ENCODE measurements at places on chromosomes 12 and 14. TPM values are rescaled to one million over a fixed set of nuclear protein-coding genes. Genes with fewer than 3 reads are reported as not detected.

DNA sequence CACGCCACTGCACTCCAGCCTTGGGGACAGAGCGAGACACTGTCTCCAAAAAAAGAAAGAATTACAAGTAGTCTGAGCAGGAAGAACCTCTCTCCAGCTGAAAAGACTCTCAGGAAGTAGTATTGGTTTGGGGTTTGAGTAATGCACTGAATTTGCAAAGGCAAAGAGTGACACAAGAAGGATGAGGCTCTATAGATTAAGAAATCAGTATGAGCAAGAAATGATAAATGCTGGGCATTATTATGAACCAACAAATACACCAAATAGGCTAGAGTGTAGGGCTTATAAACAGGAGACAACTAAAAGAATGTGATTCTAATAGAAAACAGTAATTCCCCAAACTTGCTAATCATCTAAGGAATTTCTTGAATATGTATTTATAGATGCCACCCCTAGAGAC, 2.6 kb upstream of the SLC35E3 start:
- peaks cover 4% of the 10 kb centered on the region for H3K4me1 ChIP-seq
- DNase-seq, result no peak
- no peaks in the 10 kb centered on the region for H3K27me3 ChIP-seq
- H3K36me3 ChIP-seq, result no peaks in the 10 kb centered on the region
- no peak overlapping the region for H3K4me3 ChIP-seq

DNA sequence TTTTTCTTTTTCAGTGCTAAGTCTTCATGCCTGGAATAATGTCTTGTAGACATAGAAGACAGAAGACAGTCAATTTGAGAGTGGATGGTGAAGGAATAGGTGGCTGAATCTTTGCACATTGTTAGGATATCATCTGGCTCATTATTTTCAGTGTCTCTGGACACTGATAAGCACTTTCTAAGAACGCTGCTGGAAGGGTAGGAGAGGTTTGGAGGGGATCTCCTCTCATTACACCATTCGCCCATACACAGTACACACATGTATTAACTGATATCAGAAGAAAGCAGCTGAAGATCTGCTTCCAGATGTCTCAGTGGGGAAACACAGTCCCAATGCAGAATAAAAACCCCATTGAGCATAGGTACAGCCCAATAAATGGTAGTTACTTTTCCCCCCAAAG, 461.1 kb upstream of the DCN start:
- H3K36me3 ChIP-seq, result no peaks in the 10 kb centered on the region
- no peak for DNase-seq
- no peaks in the 10 kb centered on the region for H3K27me3 ChIP-seq
- no peak overlapping the region for H3K4me3 ChIP-seq

DNA sequence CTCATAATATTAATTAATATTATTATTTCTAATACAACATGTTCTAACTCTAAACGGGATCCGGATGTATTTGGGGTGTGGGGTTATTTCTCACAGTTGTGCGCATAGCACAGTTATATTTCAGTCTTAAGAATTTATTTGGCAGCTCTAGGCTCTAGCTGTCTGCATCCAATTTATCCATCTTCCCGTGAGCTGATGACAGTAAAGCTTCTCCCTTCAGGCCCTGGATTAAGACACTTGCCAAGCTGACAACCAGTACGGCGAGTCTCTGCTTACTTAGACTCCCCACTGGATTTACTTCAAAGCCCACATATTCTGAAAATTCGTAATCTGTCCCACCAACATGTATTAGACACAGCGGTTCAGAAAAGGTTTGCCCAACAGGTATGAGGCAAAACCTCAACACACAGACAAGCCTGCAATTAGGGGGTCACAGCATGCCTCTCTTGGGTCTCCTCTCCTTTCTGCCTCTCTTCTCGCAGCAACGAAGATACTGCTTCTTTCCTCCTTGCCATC, 232.9 kb upstream of the TMTC1 start:
- no peaks in the 10 kb centered on the region for H3K27me3 ChIP-seq
- no peaks in the 10 kb centered on the region for H3K36me3 ChIP-seq
- DNase-seq, result no peak
- no peaks in the 10 kb centered on the region for H3K4me1 ChIP-seq
- no peak overlapping the region for H3K27ac ChIP-seq

- no peak overlapping the region for H3K4me3 ChIP-seq
- no peak overlapping the region for H3K27ac ChIP-seq
- no peaks in the 10 kb centered on the region for H3K4me1 ChIP-seq
- no peaks in the 10 kb centered on the region for H3K36me3 ChIP-seq
Measured at GRCh38 chr12:89838833-89839232, 130.2 kb upstream of the ATP2B1 start.

DNA sequence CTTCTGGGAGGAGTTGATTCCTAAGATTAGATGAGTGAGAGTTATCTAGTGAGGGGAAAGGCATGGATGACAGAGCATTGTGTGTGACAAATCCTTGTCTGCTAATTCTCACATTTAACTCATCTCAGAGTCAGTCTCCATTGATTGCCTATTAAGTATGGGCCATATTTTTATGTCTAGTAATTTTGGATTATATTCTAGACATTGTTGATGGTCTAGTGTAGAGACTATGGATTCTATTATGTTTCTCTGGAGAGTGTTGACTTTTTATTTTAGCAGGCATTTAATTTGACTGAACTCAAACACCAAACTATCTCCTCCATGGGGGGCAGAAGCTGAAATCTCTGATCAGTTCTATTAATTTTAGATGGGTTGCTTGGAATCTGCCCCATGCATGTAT, 114.4 kb downstream of the CACNA1C start:
- no peak for DNase-seq
- no peaks in the 10 kb centered on the region for H3K36me3 ChIP-seq
- H3K4me3 ChIP-seq, result no peak overlapping the region

DNA sequence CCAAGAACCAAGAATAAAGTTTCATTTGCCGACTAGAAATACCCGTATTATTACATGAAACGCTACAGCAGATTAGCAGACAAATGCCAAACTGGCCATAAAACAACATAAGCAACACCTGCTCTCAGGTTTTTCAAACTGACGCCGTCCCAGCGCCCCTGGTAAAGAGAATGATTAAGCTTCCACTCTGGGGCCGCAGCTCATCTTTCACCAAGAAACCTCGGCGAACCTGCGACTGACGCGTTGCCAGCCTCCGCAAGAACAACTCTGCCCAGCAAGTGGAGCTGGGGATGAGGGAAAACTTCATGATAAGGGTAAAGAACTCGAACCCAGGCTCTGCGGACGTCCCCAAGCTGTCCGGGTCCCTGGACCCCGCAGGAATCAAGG, 530 bp downstream of the ARL1 start:
- no peaks in the 10 kb centered on the region for H3K27me3 ChIP-seq
- peaks cover 9% of the 10 kb centered on the region for H3K4me1 ChIP-seq
- peak; percentile 20 for DNase-seq
- H3K27ac ChIP-seq, result peak overlapping the region; percentile 94
- H3K36me3 ChIP-seq, result no peaks in the 10 kb centered on the region

DNA sequence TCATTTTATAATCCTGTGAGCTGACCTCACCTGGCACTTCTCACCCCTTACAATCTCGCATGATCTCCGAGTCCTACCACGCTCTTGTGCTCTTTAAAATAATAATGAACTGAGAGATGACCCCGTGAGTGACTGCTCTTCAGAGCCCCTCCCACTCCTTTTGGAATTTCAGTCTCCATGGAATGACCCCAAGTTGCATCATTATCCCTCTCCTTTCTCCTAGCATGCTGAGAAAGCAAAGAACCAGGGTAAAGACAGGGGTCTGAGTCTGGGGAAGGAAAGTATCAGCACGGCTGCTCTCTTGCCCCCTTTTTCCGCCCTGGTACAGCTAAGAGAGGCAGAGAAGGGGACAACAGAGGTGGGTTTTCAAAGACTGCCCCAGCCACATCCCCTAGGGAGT, 178.3 kb upstream of the PLEKHA5 start:
- H3K4me1 ChIP-seq, result no peaks in the 10 kb centered on the region
- no peak for DNase-seq
- no peaks in the 10 kb centered on the region for H3K27me3 ChIP-seq
- no peaks in the 10 kb centered on the region for H3K36me3 ChIP-seq
- no peak overlapping the region for H3K27ac ChIP-seq

DNA sequence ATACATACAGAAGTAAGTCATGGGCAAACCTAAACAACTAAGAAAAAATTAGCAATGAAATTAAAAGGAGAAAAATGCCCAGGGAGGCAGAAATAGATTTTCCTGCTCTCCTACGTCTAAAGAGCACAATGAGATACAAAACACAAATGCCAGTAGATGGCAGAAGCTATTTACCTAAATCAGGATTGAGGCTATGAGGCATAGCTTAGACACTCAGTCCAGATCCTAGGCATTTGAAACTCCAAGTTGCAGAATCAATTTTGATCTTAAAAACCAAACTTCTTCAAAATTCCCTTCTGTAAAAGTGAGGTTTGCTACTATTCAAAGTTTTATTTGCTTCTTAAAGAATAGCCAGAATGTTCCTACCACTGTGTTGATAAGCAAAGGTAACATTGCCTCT, 368.6 kb downstream of the DAD1 start:
- no peak overlapping the region for H3K27ac ChIP-seq
- H3K36me3 ChIP-seq, result no peaks in the 10 kb centered on the region
- H3K27me3 ChIP-seq, result no peaks in the 10 kb centered on the region

Gene LMNTD1
- total RNA-seq, result not detected

Gene LACRT
- not detected for total RNA-seq

Gene GYS2
- not detected for total RNA-seq

DNA sequence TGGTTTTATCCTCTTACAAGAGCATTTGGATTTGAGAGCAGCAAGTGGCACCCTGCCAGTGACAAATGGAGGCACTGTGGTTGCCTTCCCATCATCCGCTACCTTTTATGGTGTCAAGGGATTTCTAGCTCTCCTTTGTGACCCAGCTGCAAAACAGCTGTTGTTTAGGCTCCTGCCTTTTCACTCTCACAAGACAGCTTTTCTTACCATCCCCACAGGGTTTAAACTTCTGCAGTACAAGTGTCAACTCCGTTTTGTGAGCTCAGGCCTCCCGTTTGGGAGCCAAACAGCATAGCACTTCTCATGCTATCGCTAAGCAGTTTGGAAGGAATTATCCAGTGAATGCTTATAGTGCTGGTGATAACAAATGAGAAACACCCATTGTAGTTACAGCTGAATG, 331.4 kb downstream of the TMTC2 start:
- no peak overlapping the region for H3K4me3 ChIP-seq
- H3K27me3 ChIP-seq, result no peaks in the 10 kb centered on the region
- no peaks in the 10 kb centered on the region for H3K4me1 ChIP-seq
- H3K27ac ChIP-seq, result no peak overlapping the region
- no peak for DNase-seq

DNA sequence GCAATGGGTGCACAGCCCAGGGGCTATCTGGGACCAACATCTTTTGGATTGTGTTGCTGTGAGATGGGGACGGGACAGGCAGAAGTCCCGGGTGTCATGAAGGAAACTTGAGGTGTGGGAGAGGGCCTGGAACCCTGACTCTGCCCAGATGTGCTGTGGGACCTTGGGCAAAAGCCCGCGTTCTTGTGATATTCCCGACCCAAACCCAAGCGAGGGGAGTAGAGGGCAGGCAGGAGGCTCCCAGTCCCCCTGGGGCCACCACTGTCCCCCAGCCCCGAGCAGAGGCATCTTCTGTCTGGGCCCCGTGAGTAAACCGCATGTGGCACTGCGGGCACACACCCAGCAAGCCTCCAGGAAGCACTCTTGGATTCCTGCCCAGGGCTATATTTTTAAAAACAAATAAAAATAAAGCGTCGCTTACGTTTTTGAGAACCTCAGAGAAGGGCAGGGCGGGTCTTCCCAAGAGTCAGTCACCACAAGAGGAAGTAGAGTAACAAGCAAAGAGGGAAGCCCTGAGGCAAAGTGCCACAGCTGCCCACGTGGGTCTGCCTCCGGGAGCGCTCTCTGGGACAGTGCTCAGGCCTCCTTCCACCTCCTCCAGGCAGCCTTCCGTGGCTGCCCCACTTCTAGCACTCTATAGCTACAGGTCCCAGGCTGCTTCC, 39.5 kb downstream of the BEGAIN start:
- H3K4me3 ChIP-seq, result no peak overlapping the region
- no peaks in the 10 kb centered on the region for H3K27me3 ChIP-seq
- no peaks in the 10 kb centered on the region for H3K36me3 ChIP-seq
- H3K27ac ChIP-seq, result no peak overlapping the region
- peaks cover 15% of the 10 kb centered on the region for H3K4me1 ChIP-seq
- DNase-seq, result peak; percentile 77

Gene CLEC7A
- total RNA-seq, result 3.4 TPM

DNA sequence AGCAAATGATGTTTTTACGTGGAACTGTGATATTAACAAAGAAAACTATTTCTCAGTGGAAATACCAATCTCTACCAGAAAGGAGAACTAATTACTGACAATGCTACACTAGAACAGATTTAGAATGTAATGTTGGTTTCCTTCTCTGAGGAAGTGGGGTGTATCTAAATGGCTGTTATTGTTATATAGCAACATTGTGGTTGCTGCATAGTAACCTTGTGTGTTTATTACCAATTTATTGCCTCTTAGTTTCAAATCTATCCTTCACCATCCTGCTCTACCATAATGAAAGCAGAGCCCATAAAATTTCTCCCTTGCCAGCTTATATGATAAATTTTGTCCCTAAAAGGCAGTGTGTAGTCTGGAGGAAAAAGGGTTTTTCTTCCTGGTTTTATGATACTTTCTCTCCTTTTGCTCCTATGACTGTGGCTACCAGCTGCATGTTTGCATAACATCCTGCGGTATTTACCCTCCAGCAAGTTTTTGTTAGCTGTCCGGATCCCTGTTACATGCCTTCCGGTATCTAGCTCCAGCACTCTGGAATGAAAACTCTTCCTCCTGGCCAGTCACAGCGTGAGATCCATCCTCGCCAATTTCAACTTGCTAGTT, 5.7 kb upstream of the KLRK1 start:
- no peak overlapping the region for H3K4me3 ChIP-seq
- H3K27me3 ChIP-seq, result no peaks in the 10 kb centered on the region
- DNase-seq, result peak; percentile 75

Gene LAG3
- total RNA-seq, result 13.1 TPM

DNA sequence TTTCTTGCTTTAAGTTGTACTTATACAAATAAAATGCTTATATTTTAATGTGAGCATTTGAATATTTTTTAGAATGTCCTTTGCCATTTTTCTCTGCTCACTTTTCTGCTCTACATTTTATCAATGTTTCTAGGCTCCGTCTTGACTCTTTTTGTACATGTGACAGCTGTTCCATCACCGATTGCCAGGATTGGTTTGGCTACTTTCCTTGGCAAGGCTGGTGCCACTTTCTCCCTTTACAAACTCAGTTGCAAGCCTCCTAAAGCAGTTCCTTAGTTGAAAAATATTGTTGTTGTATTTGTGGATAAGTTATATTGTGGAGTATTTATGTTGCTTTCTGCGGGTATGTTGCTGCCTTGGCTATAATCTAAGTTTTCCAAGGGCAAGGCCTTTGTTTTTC, 63.4 kb downstream of the DACT1 start:
- H3K27me3 ChIP-seq, result no peaks in the 10 kb centered on the region
- H3K27ac ChIP-seq, result no peak overlapping the region
- no peak overlapping the region for H3K4me3 ChIP-seq
- no peaks in the 10 kb centered on the region for H3K4me1 ChIP-seq
- H3K36me3 ChIP-seq, result no peaks in the 10 kb centered on the region

GRCh38 chr12:83145325-83145840, 458.7 kb downstream of the TMTC2 start:
- no peak for DNase-seq
- no peak overlapping the region for H3K27ac ChIP-seq
- H3K27me3 ChIP-seq, result no peaks in the 10 kb centered on the region
- H3K4me3 ChIP-seq, result no peak overlapping the region

Gene BBOF1
- 5.9 TPM for total RNA-seq

- no peaks in the 10 kb centered on the region for H3K4me1 ChIP-seq
- no peak overlapping the region for H3K4me3 ChIP-seq
- no peaks in the 10 kb centered on the region for H3K36me3 ChIP-seq
- DNase-seq, result no peak
- no peak overlapping the region for H3K27ac ChIP-seq
- H3K27me3 ChIP-seq, result no peaks in the 10 kb centered on the region
Measured at GRCh38 chr12:12837025-12837812, 24.1 kb downstream of the DDX47 start.

Gene CIDEB
- 17.8 TPM for total RNA-seq

Data from prostate gland (tissue), 2 donors.